ENCODE measurements at places on chromosomes 7 and 10.

DNA sequence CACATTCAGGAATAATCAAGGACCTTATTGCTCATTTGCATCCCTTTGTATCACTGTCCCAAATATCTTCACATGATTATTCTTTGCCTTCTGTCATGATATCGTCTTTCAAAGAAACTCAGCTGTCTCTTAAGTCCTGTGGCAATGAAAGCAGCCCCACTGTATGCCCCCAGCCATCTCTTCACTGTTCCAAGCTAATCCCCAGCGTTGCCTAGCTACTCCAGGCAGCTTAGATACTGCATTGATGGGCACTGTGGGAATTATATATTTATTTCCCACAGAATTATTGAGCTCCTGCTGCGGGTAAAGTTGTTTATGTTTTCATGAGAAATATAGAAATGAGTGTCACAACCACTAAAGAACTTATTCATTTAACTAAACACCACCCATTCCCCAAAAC, 38.8 kb downstream of the SND1 start:
- no peak for DNase-seq

- no peak for DNase-seq
Measured at GRCh38 chr10:69885379-69886013, 83.8 kb downstream of the COL13A1 start.

DNA sequence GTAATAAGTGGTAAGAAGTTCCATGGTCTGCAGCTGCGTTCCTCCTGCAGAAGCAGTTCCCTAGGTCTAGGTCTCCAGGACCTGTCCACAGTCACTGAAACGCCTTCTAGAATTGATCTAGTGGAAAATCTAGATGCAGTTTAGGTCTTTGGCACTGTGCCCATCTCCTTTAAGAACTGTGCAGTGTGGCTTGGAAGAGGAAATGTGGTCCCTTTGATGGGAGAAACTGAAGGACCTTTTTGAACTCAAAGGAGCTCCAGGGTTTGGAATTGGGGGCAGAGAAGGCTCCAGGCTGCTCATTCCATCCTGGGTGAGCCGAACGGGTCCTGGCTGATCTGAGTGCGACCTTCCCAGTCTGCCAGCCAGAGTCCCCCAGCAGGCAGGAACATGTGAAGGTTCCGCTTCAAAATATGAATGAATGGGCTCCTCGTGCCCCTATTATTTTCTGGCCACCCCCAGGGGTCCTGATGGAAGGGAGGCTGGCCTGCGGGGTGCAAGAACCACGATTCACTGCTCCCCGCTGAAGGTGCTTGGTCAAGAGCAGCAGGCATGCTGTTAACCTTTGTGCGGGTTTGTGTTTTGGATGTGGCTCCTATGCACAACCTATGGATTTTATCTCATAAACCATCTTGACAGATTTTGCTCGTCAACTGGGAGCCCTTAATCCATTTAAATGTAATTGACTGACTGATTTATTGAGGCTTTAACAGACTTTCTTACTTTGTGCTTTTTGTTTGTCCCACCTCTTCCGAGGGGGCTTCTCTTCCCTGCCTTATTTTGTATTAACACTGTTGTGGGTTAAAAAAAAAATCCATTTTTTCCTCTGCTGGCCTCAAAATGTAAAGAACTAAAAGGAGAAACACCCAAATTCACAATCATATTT, 36.7 kb downstream of the ZNF467 start:
- no peak for DNase-seq

- no peak for DNase-seq
Measured at GRCh38 chr7:25583621-25584020, 355.3 kb upstream of the NPVF start.

GRCh38 chr7:68676813-68677535, 921.3 kb upstream of the AUTS2 start:
- no peak for DNase-seq

- no peak for DNase-seq
Measured at GRCh38 chr10:61655335-61655851, 7.3 kb upstream of the CABCOCO1 start.

DNA sequence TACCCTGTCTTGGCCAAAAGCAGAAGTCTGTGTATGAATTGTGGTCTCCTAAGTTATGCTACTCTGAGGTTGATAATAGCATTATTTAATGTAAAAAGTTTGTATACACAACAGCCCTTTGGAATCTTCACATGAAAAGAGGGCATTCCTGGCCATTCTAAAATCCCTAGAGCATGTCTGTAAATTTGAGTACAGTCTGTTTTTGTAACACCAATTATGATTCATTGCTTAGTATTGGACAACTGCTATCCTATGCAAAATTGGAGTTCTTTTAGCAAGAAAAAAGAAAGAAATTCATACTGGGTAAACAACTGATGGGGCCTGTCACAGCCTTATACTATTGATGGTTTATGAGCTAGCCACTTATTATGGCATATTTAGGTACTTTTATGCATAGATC, 10.2 kb downstream of the CUTC start:
- DNase-seq = no peak

- DNase-seq = no peak
Measured at GRCh38 chr10:70380350-70381135, 1.9 kb downstream of the LRRC20 start.

- DNase-seq = no peak
Measured at GRCh38 chr10:84166620-84167288, 6.8 kb upstream of the GPR15LG start.

- DNase-seq = no peak
Measured at GRCh38 chr7:116988363-116988989, 35.2 kb downstream of the ST7 start.

- DNase-seq = no peak
Measured at GRCh38 chr7:132112657-132113056, 463.6 kb downstream of the PLXNA4 start.

- no peak for DNase-seq
Measured at GRCh38 chr7:143958781-143959180, 4.1 kb downstream of the OR2F1 start.

GRCh38 chr10:117536866-117537435, 5.6 kb upstream of the EMX2 start:
- DNase-seq = no peak

GRCh38 chr10:131226446-131227162, 84.9 kb downstream of the TCERG1L start:
- DNase-seq = no peak

DNA sequence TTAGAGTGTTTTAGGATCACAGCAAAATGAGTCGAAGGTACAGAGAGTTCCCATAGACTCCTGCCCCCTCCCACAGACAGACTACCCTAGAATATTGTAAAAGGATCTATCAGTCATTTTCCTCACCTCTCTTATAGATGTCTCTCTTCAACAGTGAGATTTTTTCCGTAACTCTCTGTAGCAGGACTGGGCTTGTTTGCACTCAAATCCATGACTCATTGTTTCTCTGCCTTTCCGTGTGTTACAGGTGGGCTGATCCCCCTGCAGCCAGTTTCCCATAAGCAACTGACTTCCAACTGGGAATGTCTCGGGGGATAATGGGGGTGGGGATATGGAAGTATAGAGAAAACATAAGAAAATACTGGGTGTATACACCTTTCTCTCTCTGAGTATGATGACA, 921.0 kb downstream of the GATA3 start:
- DNase-seq = no peak
